Stimulated activated CD8-positive, alpha-beta memory T cell treated with anti-CD3 and anti-CD28 coated beads, Interleukin-15, amount 100 ng/mL, for 48 hours (primary cell): ENCODE measurements at places on chromosomes 7 and 10.

DNA sequence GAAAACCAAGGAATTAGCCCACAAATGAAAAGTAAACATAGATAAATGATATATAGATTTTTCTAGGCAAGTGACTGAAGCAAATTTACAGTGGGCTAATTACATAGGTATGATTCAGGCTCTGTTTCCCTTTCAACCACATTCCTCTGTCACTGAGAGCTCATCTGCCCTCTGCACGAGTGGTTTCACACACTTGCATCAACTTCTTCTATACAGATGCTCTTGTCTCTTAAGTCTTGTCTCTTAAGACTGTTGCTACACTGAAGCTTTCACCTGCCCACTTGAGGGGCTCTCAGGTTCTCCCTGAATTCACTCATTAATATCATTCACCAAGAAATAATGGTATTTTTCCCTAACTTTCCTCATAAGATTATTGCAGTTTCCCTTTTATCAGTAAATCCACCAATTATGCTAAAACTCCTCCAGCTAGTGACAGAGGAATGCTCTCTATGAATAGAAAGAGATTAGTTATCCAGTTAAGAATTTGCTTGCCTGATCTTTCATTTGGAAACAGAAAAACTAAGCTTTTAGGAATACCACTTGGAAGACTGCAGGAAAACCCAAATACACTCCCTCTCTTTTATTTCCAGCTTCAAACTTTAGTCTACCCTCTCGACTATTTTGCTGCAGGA is 95.7 kb downstream of the ELAPOR2 start:
- DNase-seq, result no peak

GRCh38 chr10:128047991-128048818 is 78.0 kb downstream of the MKI67 start:
- DNase-seq, result no peak

GRCh38 chr7:134692344-134692705 is 45.7 kb downstream of the BPGM start:
- DNase-seq, result no peak

GRCh38 chr7:118252087-118252486 is 27.6 kb downstream of the ANKRD7 start:
- DNase-seq, result no peak
